ENCODE measurements at places on chromosomes 6 and 20.
A peak's percentile ranks its signal among the peaks of the same experiment; 100 is the strongest.

DNA sequence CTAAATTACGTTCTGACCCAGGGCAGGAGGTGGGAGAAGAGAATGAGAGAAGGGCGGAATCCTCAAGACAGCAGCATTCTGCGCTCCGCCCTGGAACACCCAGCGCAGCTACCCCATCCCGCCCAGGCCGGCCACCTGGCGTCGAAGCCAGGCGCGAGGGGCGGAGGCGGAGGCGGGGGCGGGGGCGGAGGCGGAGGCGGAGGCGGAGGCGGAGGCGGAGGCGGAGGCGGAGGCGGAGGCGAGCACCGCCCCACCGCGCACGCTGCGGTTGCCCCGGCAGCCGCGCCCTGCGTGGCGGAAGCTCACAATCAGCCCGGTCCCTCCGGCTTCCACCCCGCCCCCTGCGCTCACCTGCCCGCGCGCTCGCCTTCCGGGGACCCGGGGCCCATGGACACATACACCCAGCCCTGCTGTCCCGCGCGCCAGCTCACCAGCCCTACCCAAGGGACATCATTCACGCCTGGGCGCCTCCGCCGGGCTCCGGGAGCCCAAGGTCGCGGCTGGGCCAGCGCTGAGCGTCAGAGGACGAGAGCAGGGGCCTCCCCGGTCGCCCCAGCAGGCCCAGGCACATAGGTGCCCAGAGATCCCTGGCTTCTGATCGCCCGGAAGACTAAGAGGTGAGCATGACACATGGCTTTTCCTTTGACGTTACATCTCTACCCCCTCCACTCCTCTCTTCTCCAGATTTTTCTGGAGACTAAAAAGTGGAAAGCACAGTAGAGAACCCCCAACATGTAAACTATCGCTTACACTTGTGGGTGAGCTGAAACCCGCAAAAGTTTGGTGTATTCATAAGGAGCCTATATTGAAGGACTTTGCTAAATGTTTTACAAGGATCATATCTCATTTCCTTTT, at the start of gene ANKEF1:
ANKEF1 (plus strand) TSS at position 271 of the 855 bp plus-strand sequence. CDS start 3,315 bp downstream, outside the sequence.
- DNase-seq: peak; percentile 38

GRCh38 chr6:36442671-36443470, at the start of the genes KCTD20 and PXT1:
Gene KCTD20, plus strand, starts transcription at chr6:36443000. Its CDS starts 27,098 bp downstream, at chr6:36470098.
Gene PXT1, minus strand, starts transcription at chr6:36442854. Its CDS starts 16,772 bp downstream, at chr6:36426082.
- DNase-seq: peak; percentile 61

- no peak for DNase-seq
These were observed 315.4 kb downstream of the SAMD5 start for GRCh38 chr6:147823936-147824335.

DNA sequence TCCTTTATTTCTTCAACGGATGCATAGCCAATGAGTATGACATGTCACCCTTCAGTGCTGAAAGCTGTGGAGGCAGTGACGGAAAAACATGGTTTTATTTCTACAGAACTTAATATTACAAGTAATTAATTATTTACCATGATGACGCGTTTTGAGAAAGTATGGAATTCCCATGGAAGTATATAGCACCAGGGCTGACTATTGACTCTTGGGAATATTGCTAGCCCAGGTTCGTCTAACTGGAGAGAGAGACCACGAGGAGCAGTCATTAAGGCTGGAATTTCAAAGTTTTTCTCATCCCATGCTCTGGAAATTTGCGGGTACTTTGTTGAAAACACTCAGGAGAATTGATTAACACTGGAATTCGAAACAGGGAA, 155.2 kb upstream of the PRSS16 start:
- DNase-seq: no peak

- DNase-seq: no peak
These were observed 239.1 kb upstream of the CEP162 start for GRCh38 chr6:84466511-84466910.

GRCh38 chr6:98526465-98526864, 307.9 kb upstream of the POU3F2 start:
- no peak for DNase-seq

DNA sequence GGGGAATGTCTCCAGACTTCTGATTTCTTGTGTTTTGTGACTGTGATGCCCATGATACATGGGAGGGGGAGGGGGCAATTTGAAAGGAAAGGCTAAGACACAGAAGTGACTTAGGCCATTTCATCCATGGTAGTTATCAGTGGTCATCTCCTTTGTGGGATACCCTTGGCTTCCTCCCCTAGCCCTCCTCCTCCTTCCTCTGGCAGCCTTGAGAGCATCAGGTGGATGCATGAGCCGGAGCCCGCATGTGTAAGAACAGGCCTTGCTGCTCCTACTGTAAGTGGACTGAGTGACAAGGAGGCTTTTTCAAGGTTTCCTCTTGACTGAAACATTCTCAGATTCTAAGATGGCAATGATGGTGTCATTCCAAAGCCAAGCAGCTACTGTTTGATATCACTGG, 874 bp downstream of the CD83 start:
- no peak for DNase-seq

- DNase-seq: no peak
These were observed 55.1 kb downstream of the ADNP start for GRCh38 chr20:50876063-50876685.

GRCh38 chr6:37008484-37009465, 3.3 kb downstream of the FGD2 start:
- DNase-seq: no peak

GRCh38 chr6:170404036-170404435, 97.5 kb downstream of the FAM120B start:
- no peak for DNase-seq

DNA sequence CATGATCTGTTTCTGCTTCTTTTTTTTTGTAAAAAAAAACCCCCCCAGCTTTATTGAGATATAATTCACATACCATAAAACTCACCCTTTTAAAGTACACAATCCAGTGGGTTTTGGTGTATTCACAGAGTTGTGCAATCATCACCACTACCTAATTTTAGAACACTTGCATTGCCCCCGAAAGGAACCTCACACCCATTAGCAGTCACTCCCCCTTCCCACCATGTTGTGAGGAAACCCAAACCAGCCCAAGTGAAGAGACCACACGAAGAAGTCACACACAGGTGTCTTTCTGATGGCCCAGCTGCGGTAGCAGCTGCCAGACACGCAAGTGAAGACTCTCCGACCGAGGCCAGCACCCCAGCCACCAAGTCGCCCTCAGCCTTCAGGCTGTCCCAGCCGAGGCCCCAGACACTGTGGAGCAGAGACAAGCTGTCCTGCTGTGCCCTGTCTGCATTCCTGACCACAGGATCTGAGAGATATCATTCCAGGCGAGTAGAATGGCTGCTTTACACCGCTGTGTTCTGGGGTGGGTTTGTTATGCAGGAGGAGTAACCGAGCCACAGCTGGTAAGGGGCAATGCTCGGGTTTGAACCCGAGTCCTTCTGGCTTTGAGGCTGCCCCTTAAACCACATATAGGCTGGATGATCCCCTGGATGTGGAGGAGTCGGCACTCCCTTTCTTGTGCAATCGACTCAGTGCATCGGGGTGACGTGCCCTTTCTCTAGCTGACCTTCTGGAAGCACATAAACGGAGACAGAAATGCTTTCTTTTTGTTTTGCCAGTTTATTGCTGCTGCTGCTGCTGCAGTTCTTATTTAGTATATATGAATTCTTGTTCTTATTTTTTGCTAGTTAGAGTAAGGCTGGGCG, 59.1 kb upstream of the PTPN1 start:
- no peak for DNase-seq
